ENCODE measurements at places on chromosomes 13 and 19. TPM values are rescaled to one million over a fixed set of nuclear protein-coding genes. Genes with fewer than 3 reads are reported as not detected.

- H3K27ac ChIP-seq = no peak overlapping the region
- H3K27me3 ChIP-seq = peaks cover 26% of the 10 kb centered on the region
- H3K4me3 ChIP-seq = no peak overlapping the region
- DNase-seq = no peak
- H3K4me1 ChIP-seq = no peaks in the 10 kb centered on the region
These were observed 131.8 kb upstream of the WASF3 start for GRCh38 chr13:26425443-26426358.

GRCh38 chr13:48165063-48165462 lies 67.9 kb upstream of the ITM2B start:
- H3K27me3 ChIP-seq = no peaks in the 10 kb centered on the region
- peaks cover 12% of the 10 kb centered on the region for H3K4me1 ChIP-seq
- H3K36me3 ChIP-seq = no peaks in the 10 kb centered on the region
- H3K27ac ChIP-seq = no peak overlapping the region

- no peak for DNase-seq
- no peak overlapping the region for H3K4me3 ChIP-seq
- H3K27me3 ChIP-seq = no peaks in the 10 kb centered on the region
- H3K27ac ChIP-seq = no peak overlapping the region
- H3K4me1 ChIP-seq = peaks cover 13% of the 10 kb centered on the region
- peaks cover 5% of the 10 kb centered on the region for H3K36me3 ChIP-seq
These were observed 4.5 kb upstream of the ELOF1 start for GRCh38 chr19:11563532-11563931.

Gene ZNF578
- total RNA-seq = 0.26 TPM

Gene PRX
- total RNA-seq = 1.5 TPM

GRCh38 chr19:3985643-3986259 lies 488 bp upstream of the EEF2 start:
- H3K27ac ChIP-seq = peak overlapping the region; percentile 95
- no peak for DNase-seq
- no peaks in the 10 kb centered on the region for H3K27me3 ChIP-seq

Gene ARRDC5
- 4.8 TPM for total RNA-seq

- no peak overlapping the region for H3K4me3 ChIP-seq
- peaks cover 32% of the 10 kb centered on the region for H3K4me1 ChIP-seq
- no peak overlapping the region for H3K27ac ChIP-seq
- no peaks in the 10 kb centered on the region for H3K36me3 ChIP-seq
These were observed 45.8 kb downstream of the LRCH1 start for GRCh38 chr13:46598820-46599180.

GRCh38 chr19:18587962-18588610 lies 512 bp upstream of the REX1BD start:
- no peaks in the 10 kb centered on the region for H3K27me3 ChIP-seq
- H3K4me3 ChIP-seq = peak overlapping the region; percentile 89
- no peak for DNase-seq
- H3K27ac ChIP-seq = peak overlapping the region; percentile 89
- peaks cover 27% of the 10 kb centered on the region for H3K4me1 ChIP-seq

Gene DNM2
- total RNA-seq = 273 TPM

DNA sequence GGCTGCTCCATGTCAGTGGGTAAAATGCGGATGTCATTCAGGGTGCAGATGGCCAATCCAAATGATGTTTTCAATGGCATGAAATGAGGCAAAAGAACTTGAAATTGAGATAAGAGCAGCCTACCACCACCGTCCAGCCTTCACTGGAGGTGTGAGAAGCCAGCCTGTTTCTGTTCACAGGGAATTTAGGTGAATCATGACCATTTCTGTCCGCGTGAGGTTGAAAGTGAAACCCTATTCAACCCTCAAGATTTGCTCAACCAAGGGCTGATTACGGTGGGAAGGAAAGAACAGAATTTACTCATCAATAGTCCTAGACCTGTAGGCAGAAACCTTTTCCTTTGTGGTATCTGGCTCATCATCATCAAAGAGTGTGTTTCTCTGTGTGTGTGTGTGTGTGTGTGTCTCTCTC lies 370.7 kb downstream of the COG6 start:
- peak overlapping the region; percentile 51 for H3K27ac ChIP-seq
- H3K36me3 ChIP-seq = no peaks in the 10 kb centered on the region
- peaks cover 12% of the 10 kb centered on the region for H3K4me1 ChIP-seq
- peak overlapping the region; percentile 80 for H3K4me3 ChIP-seq
- no peaks in the 10 kb centered on the region for H3K27me3 ChIP-seq

- peaks cover 11% of the 10 kb centered on the region for H3K4me1 ChIP-seq
- H3K27ac ChIP-seq = no peak overlapping the region
- H3K27me3 ChIP-seq = no peaks in the 10 kb centered on the region
- no peak for DNase-seq
- no peaks in the 10 kb centered on the region for H3K36me3 ChIP-seq
These were observed 16.0 kb downstream of the KCTD15 start for GRCh38 chr19:33812388-33813330.

DNA sequence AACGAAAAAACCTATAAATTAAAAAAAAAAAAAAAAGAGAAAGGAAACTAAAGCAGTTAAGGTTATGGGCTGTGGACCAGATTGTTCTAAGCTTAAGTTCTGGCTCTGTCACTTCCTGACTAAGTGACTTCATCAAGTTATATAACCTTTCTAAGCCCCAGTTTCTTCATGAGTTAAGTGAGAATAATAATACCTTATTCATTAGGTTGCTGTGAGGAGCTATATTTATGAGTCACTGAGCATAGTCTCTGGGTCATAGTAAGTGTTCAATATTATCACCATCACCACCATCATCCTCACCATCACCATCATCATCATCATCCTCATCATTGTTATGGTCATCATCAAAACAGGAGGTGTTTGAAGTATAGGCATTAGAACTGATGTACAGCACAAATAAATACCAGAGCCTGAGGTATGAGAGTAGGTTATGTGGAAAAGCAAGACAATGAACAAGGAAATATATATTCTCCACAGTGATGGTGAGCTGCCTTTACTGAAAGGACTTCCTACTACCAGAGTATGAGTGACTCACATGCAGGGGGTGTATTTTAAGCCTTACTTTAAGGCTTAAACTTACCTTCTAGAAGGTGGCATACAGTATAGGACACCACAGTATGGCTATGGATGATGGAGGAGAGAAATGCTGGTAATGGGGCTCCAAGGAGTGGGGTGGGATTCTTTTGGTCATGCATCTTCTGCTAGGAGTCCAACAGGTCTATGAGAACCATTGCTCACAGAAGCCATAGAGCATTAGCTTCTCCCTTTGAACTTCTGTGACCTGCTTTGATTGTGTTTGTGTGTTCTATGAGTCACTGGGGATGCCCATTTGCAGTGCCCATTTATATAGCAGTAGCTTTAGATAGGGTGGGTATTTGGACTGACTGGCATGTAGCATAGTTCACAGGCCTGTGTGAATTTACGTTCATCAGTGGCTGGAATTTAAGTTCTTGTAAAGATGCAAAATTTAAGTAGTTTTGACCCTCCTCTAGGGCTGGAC lies 104.4 kb downstream of the KLF5 start:
- H3K4me1 ChIP-seq = no peaks in the 10 kb centered on the region
- no peak overlapping the region for H3K4me3 ChIP-seq
- DNase-seq = no peak
- H3K27ac ChIP-seq = no peak overlapping the region

GRCh38 chr19:38932425-38933179 lies 1.9 kb downstream of the MRPS12 start:
- no peak overlapping the region for H3K4me3 ChIP-seq
- no peak for DNase-seq
- no peak overlapping the region for H3K27ac ChIP-seq
- H3K27me3 ChIP-seq = no peaks in the 10 kb centered on the region
- peaks cover 3% of the 10 kb centered on the region for H3K36me3 ChIP-seq

- no peaks in the 10 kb centered on the region for H3K27me3 ChIP-seq
- H3K4me3 ChIP-seq = no peak overlapping the region
- peaks cover 4% of the 10 kb centered on the region for H3K36me3 ChIP-seq
- H3K27ac ChIP-seq = no peak overlapping the region
These were observed 15.5 kb downstream of the TMPRSS9 start for GRCh38 chr19:2375353-2376121.

- no peaks in the 10 kb centered on the region for H3K36me3 ChIP-seq
- DNase-seq = no peak
- no peak overlapping the region for H3K27ac ChIP-seq
- no peaks in the 10 kb centered on the region for H3K4me1 ChIP-seq
- H3K4me3 ChIP-seq = no peak overlapping the region
- H3K27me3 ChIP-seq = peaks cover 26% of the 10 kb centered on the region
These were observed 56.3 kb upstream of the DIAPH3 start for GRCh38 chr13:60220072-60220471.

Gene OR4F17
- not detected for total RNA-seq

Gene BEST2
- total RNA-seq = not detected

Gene CCNE1
- 7.4 TPM for total RNA-seq

Gene NKG7
- total RNA-seq = 13.0 TPM

- no peak for DNase-seq
- no peaks in the 10 kb centered on the region for H3K27me3 ChIP-seq
- peak overlapping the region; percentile 97 for H3K27ac ChIP-seq
- H3K4me1 ChIP-seq = peaks cover 26% of the 10 kb centered on the region
These were observed 512 bp downstream of the MED4 start for GRCh38 chr13:48094404-48094780.

Gene ZNF69
- 2.3 TPM for total RNA-seq

DNA sequence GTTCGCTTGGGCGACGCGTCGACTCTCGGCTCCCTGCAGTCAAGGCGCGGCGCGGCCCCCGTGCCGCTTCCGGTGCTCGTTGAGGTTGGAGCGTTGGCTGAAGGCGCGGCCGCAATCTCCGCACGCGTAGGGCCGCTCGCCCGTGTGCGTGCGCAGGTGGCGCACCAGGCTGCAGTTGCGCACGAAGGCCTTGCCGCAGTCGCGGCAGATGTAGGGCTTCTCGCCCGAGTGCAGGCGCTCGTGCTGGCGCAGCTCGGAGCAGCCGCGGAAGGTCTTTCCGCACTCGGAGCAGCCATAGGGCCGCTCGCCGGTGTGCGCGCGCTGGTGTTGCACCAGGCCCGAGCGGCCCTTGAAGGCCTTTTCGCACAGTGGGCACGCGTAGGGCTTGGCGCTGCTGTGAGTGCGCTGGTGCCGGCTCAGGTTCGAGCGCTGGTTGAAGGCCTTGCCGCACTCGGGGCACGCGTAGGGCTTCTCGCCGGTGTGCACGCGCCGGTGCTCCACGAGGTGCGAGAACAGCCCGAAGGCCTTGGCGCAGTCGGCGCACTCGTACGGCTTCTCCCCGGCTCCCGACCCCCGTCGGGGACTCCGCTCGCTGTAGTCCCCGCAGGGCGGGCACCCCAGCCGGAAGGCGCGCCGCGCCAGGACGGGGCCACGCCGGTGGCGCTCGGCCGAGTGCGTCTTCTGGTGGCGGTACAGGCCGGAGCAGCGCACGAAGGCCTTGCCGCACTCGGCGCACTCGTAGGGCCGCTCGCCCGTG lies 5.3 kb upstream of the ZNF497 start:
- H3K27ac ChIP-seq = no peak overlapping the region
- H3K4me1 ChIP-seq = peaks cover 3% of the 10 kb centered on the region
- H3K36me3 ChIP-seq = no peaks in the 10 kb centered on the region

GRCh38 chr13:39893808-39894207 lies 238.3 kb downstream of the COG6 start:
- peaks cover 23% of the 10 kb centered on the region for H3K4me1 ChIP-seq
- H3K4me3 ChIP-seq = peak overlapping the region; percentile 58
- peaks cover 7% of the 10 kb centered on the region for H3K27me3 ChIP-seq
- DNase-seq = no peak

DNA sequence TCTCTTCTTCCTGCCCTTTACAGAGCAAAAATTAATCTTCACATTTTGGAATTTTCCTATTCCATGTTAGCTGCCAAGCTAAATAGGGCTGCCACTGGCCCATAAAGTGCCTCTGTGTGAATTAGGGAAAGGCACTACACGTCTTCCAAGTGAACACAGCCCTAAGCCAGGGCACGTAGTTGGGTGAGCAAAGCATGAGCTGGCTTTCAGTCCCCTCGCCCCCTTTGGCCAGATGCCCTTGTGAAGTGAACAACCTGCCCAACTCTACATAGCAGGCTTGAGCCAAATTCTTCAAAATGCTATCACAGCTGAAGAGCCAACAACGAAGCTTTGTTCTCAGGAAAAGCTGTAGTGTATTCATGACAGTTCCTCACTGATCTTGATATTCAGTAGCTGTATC lies 213.1 kb downstream of the OXGR1 start:
- H3K36me3 ChIP-seq = no peaks in the 10 kb centered on the region
- no peak overlapping the region for H3K4me3 ChIP-seq
- no peak overlapping the region for H3K27ac ChIP-seq
- H3K4me1 ChIP-seq = no peaks in the 10 kb centered on the region

DNA sequence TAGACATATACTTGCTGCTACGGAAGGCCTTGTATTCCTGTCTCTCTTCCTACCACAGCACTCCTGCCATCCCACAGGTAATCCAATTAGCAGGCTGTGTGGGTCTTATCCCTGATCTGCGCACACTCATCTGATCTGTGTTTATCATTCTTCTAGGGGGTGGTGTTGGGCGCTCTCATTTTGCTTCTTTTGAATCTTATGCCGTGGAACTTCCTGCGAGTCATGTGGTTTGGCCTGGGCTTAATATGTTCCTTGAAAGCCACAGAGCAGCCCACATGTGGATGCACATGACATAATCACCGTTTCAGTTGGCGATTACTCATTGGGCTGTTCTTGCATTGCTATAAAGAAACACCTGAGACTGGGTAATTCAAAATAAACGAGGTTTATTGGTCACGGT lies 7.5 kb downstream of the RASA3 start:
- DNase-seq = no peak
- H3K27ac ChIP-seq = peak overlapping the region; percentile 99
- no peaks in the 10 kb centered on the region for H3K27me3 ChIP-seq

GRCh38 chr13:100541897-100542825 lies 46.4 kb downstream of the GGACT start:
- no peak overlapping the region for H3K27ac ChIP-seq
- peaks cover 9% of the 10 kb centered on the region for H3K4me1 ChIP-seq
- DNase-seq = no peak
- no peaks in the 10 kb centered on the region for H3K27me3 ChIP-seq

Measured in T-helper 17 cell (primary cell).